ENCODE measurements at places on chromosomes 3 and 15.

- no peak for DNase-seq
Observed at GRCh38 chr15:36773698-36774097, 194.3 kb downstream of the CDIN1 start.

- no peak for DNase-seq
Observed at GRCh38 chr15:80750575-80750974, 28.6 kb upstream of the CEMIP start.

DNA sequence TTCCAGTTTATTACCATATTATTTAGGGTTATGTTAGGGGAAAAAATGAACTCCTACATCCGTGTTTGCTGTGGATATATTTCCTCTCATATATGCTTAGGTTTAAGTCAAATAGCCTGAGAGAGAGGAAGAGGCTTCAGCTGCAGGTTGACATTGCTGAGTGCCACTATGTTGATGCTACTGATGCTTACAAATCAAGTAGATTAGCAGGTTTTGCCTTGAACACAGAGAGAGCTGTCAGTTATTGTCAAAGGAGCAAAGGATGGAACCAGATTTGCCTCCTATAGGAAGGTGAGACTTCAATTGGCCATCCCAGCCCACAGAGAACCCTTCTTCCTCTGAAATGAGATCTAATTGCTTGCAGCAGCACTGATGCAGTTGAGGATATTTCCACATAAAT lies 339.2 kb downstream of the CADM2 start:
- DNase-seq: no peak

DNA sequence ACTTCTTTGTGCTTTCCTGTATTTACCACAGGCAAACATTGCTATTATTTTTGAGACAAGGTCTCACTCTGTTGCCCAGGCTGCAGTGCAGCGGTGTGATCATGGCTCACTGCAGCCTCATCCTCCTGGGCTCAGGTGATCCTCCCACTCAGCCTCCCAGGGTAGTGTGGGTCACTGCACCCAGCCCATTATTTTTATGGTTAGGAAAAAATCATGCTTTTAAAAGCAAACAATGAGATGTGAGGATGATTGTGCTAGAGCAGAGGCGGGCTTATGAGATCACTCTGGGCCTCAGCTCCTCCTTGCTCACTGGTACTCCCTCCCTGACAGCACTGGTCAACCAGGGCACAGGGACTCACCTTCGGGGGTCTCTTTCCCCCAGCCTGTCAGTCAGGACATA lies 2.2 kb downstream of the MAN2C1 start:
- DNase-seq: no peak

DNA sequence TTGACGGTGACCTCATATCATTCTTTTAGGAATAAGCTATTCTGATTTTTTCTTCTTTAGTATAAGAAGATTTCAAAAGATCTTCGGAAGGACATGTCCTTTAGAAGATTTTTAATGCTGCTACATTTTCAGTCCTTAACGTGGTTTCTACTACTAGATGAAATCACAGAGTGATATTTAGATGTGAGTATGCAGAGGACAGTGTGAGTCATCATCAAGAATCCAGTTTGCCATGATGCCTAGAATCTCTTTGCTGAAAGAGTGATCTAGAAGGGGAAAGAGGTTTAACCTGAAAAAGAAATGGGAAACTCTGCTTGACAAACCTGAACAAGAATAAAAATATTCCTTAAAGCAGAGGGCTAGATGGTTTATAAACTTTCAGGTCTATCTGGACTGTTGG lies 43.2 kb downstream of the SLC7A14 start:
- peak; percentile 37 for DNase-seq

DNA sequence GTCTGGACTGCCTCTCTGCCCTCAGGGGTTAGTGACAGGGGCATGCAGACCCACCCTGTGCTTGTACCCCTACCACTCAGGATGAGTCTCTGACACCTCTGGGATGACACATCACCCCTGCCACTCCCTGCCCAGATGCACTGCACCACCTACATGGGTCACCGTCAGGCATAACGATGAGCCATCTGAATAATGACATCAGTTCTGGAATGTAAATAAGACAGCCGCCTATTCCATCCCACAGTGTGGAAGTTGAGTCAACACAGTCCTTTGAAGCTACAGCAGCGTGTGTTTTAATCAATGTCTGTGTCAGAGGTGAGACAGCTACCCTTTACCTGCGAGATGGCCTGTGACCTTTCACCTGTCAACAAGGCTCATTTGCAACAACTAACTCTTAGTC lies 268.7 kb upstream of the ARRDC4 start:
- DNase-seq: peak; percentile 83

DNA sequence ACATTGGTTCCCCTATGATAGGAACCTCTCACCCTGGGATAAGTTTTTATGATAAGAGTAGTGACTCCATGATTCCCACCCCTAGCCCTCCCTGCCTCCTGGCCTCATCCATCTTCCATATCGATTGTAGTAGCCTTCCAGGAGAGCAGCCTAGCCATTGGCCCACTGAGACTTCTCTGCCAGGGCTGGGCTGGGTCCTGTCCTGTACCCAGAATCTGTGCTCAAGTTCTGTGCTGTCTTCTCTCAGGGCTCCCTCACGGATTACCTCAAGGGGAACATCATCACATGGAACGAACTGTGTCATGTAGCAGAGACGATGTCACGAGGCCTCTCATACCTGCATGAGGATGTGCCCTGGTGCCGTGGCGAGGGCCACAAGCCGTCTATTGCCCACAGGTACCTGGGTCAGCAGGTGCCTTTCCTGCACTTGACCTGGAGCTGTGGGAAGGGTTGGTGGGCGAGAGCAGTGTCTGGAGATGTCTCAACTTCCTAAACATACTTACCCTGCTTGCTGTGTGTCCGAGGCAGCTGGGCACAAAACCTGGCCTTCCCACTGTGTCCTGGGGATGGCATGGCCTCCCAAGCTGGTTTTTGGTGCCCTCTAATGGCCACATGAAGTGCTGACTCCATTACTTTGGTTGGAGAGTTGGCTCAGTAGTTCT lies 16.6 kb upstream of the EXOG start:
- peak; percentile 65 for DNase-seq

DNA sequence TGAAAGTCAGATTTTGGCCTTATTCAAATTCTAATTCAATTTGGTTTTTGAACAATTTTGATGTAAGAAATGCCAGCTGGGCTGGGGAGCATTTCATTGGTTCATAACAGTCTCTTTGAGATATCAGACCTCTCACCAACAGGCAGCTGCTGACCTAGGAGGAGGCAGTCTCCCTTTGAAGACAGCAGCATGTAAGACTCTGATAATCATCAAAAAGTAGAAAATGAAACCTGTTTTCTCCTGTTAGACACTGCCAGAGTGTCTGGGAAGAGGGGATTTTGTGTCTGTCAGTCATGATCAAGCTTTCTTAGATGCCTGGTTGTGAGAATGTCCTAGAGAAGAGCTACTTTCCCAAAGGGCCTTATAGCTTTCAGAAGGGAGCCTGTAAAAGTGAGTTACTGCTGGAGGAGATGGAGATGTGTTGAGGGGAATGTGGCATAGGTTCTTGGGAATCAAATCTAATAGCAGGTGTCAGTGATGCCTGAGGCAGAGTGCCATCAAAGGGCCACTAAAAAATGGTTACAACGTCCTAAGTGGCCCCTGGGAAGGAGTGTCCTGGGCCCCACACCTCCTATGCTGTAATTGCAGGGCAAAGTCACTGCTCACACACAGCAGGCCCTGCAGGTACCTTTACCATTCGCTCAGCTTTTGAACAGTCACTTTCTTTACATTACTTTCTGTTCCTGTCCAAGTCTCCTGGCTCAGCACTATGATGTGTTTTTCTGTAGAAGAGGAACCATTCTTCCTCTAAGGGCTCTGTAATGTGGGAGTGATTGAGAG lies 43.1 kb downstream of the FSTL1 start:
- DNase-seq: no peak

GRCh38 chr15:61598655-61599054 lies 369.6 kb upstream of the RORA start:
- DNase-seq: no peak

- DNase-seq: no peak
Observed at GRCh38 chr3:185824051-185825005, 514 bp downstream of the IGF2BP2 start.

GRCh38 chr3:168249205-168249549 lies 153.5 kb upstream of the GOLIM4 start:
- peak; percentile 2 for DNase-seq

- DNase-seq: no peak
Observed at GRCh38 chr15:51077221-51078153, 17.2 kb downstream of the TNFAIP8L3 start.

GRCh38 chr3:170584585-170585007 lies 1.3 kb downstream of the SLC7A14 start:
- DNase-seq: peak; percentile 73

DNA sequence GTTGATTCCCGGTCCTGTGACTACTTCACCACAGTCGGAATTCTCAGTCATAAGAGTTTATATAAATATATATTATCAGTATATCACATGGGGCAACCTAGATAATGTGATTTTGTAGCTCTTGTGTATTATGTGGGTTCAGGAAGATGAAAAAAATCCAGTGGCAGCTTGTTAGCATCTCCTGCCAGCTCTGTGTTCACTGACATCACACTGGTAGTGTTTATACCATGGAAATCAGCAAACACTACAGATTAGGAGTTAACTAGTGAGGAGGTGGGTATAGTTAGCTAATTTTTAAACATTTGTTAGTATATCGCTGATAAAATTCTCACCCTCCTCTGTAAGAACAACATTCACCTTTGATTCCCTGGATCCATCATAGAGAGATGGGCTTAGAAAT lies 44.5 kb upstream of the KCNMB2 start:
- DNase-seq: no peak

GRCh38 chr15:49902685-49903501 lies 216.1 kb downstream of the ATP8B4 start:
- no peak for DNase-seq

DNA sequence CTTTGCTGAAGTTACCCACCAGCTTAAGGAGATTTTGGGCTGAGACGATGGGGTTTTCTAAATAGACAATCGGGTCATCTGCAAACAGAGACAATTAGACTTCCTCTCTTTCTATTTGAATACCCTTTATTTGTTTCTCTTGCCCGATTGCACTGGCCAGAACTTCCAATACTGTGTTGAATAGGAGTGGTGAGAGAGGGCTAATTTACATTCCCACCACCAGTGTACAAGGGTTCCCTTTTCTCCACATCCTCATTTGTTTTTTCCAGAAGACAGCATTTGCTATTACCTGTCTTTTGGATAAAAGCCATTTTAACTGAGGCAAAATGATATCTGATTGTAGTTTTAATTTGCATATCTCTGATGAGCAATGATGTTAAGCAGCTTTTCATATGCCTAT lies 329.9 kb upstream of the TPRG1 start:
- DNase-seq: no peak

DNA sequence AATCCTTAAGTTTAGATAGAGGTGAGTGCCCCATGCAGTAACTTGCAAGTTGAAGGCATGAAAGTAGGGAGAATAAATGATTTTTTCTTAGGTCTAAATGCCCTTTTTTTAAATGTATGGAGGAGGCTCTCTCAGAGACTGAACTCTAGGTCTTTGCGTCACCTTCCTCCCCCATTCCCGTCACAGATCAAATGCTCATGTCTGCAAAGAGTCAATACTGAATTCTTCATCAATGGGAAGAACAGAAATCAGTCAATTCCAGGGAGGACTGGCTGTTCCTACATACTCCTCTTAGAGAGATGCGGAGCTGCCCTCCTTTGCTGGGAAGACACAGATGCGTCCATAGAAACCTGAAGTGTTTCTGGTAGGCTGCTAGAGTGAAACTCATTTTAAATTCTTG lies 98.2 kb downstream of the ARPP21 start:
- DNase-seq: no peak

DNA sequence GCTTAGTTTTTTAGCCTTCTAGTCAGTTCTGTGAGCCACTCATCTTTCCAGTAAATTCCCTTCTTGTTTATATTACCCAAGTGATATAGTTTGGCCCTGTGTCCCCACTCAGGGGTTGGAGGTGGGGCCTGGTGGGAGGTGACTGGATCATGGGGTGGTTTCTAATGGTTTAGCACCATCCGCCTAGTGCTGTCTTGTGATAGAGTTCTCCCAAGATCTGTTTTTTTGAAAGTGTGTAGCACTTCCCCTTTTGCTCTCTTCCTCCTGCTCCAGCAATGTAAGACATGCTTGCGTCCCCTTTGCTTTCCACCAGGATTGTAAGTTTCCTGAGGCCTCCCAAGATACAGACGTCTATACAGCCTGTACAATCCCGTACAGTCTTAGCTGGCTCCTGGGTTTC lies 53.7 kb upstream of the INO80 start:
- no peak for DNase-seq

- DNase-seq: no peak
Observed at GRCh38 chr3:55252921-55253320, 234.2 kb downstream of the WNT5A start.

DNA sequence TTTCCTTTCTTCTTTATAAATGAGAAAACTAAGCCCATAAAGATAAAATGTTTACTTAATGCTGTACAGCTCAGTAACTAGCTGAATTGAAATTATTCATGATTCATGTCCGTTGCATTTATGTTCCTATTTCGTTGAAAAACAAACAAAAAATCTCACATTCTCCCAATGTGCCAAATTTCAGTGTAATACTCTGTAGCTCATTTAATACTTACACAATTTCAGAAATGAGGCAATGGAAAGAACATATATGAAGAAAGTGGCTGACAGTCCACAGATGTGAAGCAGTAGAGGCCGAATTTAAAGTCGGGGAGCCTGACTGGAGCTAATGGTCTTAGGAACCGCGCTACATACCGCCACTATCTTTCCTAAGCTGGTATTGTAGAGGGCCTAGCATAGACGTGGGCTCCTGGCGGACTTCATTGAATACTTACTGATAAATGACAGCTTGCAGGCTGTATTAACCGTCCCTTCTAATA lies 651 bp downstream of the PLSCR2 start:
- peak; percentile 6 for DNase-seq

GRCh38 chr15:47887241-47887800 lies 170.0 kb downstream of the SEMA6D start:
- no peak for DNase-seq

GRCh38 chr3:39962581-39962980 lies 153.2 kb downstream of the MYRIP start:
- DNase-seq: no peak

DNA sequence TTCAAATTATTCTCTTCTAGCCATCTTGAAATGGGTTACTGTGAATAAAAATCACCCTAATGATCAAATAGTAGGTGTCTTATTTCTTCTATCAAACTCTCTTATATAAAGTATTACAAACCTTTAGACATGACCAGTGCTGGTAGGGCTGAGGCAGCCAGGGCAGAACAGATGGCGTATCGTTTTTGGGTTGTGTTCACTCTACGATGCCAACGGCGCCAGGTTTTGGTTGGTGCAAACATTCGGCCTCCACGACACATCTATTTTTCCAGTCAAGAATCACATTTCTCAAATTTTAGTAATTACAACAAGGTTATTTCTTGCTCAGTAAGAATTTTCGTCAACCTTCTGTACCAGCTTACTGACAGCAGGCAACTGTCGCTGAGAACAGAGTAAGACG lies 2.2 kb downstream of the RPL4 start:
- no peak for DNase-seq
